ENCODE measurements at places on chromosomes 3 and 15.

- DNase-seq = no peak
Measured at GRCh38 chr3:45659661-45660566, 29.3 kb upstream of the SACM1L start.

GRCh38 chr15:32701863-32702262, 15.9 kb upstream of the GREM1 start:
- no peak for DNase-seq

DNA sequence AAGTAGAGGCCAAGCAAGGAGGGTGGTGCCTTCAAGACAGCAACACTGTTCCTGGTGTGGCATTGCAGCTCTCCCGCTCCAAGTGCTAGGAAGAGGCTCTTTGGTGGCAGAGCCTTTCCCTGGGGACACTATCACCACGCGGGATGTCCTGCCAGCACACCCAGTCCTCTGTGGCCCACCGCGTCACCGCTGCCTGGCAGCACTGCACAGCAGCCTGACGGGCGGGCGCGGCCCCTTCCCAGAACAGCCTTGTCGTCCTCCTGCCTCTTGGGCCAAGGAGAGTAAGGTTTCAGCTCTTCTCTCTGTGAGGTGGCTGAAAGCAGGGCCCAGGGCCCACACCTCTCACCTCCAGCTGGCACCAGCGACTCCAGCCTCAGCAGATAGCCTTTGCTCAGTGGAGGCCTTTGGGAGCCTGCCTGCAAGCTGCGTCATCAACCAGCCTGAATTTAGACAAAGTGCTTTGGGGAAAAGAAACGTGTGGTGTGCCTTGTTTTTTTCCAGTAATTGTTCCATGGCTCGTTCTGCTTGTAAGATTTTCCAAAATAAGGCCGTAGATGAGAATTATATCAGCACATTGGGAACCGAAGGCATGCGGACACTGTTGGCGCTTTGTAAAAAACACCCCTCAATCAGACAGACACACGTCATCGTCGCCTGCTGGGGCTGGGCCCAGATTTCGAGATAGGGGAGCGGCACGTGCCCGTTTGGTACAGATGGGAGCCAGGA, 65.0 kb downstream of the AAGAB start:
- no peak for DNase-seq

GRCh38 chr3:169759256-169759655, 5.6 kb downstream of the TERC start:
- no peak for DNase-seq

DNA sequence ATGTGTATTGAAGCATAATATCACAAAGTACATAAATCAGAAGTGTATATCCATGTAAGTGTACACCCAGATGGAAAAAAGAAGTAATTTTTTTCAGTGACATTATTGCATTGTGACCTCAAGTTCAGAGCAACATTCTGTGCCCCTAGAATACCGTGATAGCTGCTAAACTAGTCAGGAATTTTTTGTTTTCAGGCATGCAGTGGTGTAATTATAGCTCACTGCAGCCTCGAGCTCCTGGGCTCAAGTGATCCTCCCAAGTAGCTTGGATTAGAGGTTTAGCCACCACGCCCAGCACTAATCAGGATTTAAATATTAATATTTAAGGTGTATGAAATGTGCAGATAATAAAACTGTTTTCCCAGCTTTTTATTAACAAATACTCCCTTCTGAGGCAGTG, 25.5 kb downstream of the SEC62 start:
- no peak for DNase-seq

- DNase-seq = no peak
Measured at GRCh38 chr15:77493324-77493907, 72.7 kb downstream of the HMG20A start.

- no peak for DNase-seq
Measured at GRCh38 chr3:185715091-185715490, 109.8 kb downstream of the IGF2BP2 start.
